ENCODE measurements at places on chromosomes 1 and 21.

- DNase-seq = no peak
Observed at GRCh38 chr1:85494904-85495266, 29.9 kb upstream of the DDAH1 start.

DNA sequence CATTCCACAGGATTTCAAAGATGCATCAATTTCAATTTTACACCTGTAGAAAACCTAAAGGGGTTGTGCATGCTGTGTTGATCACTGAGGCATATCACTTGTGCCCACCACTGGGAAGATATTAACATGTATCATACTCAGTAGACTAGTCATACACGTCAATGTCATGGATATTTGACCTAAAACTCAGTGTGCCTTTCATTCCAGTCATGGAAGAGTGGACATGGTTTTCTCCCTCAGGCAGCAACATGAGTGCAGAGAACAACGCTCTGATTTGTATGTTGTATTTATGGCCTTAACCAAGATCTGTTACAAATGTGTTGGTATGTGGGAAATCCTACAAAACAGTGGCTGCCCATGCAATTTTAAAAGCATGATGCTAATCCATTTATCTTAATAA, 6.1 kb upstream of the C1orf53 start:
- no peak for DNase-seq

DNA sequence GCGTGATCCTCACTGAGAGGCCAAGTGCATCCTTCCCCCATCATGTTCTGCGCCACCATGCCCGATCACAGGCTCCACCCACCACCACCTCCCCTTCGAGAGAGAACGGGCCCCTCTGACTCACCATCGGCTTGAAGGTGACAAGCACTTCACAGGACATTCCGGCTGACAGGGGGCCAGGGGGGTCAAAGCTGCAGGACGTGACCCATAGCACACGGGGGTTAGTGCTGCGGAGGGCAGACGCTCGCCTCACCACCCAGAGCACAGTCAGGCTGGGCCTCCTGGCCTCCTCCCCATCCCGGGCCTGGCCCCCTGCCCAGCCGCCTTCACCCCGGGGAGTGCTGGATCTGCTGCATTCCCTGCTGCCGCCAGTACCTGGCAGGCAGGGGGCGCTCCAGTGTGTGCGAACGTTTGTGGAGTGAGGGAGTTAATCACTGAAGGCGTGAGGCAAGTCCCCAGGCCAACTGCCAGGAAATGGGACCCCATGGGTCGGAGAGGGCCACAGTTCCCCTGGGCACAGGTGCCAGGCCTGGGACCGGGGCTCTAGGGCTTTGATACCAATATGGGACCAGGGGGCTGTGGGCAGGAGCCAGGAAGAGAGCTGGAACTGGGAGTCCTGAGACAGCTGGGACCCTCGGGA, 40.9 kb upstream of the TMEM52 start:
- DNase-seq = no peak

DNA sequence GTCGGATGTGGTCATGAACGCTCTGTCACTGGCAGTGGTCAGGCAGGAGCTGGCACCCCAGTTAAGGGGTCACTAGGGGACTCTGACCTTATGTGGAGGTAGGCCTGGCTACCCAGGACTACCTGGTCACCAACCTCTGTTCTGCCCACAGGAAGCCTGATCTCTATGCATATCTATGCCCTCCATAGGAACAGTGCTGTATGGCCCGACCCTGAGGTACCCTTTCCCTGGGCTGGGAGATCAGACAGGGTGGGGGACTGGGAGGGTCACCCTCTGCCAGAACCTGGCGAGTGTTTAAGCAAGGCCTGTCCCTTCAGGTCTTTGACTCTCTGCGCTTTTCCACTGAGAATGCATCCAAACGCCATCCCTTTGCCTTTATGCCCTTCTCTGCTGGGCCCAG, 19.0 kb downstream of the CYP4B1 start:
- no peak for DNase-seq

GRCh38 chr1:22252251-22252650, 109.4 kb upstream of the WNT4 start:
- DNase-seq = no peak

GRCh38 chr1:62561306-62561705, 36.0 kb upstream of the ANGPTL3 start:
- DNase-seq = no peak

DNA sequence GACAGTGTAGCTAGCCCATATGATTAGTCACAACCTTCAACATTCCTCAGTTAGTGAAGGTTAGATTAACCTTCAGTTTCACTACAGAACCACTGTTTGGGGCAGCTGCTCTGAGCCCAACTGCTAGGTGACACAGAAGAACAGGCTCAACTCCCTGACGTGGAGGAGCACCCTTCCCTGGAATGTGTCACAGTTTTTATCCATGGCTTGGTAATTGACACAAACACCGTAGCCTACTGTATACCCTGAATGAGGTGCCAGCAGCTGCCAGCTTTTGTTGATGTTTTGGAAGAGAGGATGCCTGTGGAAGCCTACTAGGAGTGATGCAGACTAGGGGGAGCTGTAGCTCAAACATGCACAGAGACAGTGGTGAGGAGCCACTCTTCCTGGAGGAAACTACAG, 56.6 kb upstream of the CR2 start:
- DNase-seq = no peak

- no peak for DNase-seq
Observed at GRCh38 chr1:179702946-179703539, 40.0 kb upstream of the FAM163A start.

GRCh38 chr1:56340977-56341376, 238.4 kb downstream of the PLPP3 start:
- no peak for DNase-seq

DNA sequence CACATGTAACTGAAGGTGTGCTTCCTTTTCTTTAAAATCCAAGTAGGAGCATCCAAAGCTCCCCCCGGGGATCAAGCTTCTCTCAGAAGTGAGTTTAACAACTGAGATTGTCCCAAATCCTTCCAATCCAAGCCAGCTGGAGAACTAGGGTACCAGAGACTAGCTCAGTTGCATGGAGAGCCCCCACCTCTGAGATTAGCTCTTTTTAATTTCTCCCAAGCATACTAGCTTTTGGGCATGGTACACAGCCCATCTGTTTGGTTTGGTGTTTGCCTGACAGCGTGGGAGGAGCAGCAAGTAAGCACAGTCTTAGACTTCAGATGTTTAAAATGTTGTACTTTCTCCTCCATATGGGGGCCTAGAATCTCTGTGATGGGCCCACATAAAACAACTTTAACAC, 142.8 kb downstream of the ASTN1 start:
- no peak for DNase-seq

- no peak for DNase-seq
Observed at GRCh38 chr1:232038706-232039677, 412.4 kb downstream of the DISC1 start.

DNA sequence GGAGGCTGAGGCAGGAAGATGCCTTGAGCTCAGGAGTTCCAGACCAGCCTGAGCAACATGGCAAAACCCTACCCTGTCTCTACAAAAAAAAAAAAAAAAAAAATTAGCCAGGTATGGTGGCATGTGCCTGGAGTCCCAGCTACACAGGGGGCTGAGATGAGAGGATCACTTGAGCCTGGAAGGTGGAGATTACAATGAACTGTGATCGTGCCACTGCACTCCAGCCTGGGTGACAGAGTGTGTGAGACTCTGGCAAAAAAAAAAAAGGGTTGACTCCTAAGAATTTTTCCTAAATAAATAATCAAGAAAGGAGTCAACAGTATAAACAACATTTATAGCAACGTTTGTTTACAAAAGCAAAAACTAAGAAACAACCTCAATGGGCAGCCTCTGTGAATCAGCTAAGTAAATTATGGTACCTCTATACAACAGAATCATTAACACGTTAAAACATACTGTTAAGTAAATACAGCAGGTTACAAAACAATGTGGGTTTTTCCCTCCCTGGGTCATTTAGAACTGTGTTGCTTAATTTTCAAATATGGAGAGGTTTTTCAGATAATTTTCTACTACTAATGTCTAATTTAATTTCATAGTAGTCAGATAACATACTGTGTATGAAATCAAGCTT, 56.8 kb downstream of the SLC30A10 start:
- no peak for DNase-seq

DNA sequence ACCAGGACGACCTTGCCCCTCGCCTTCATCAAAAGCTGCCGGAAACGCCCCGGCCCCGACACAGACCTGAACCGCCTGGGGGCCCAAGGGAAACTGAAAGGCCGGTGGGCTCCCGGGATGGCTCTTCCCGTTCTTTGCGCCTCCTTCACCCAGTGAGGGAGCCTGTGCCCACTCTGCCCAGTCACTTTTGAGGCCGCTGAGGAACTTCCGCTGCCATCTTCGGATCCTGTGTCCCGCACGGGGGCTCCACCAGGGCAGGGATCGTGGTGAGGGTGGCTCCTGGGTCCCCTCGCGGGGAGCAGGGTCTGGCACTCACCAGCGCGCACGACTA, 104.0 kb downstream of the PPIAL4G start:
- no peak for DNase-seq

- no peak for DNase-seq
Observed at GRCh38 chr1:170661646-170662411, 2.1 kb upstream of the PRRX1 start.

GRCh38 chr1:62539028-62539447, 58.3 kb upstream of the ANGPTL3 start:
- no peak for DNase-seq

DNA sequence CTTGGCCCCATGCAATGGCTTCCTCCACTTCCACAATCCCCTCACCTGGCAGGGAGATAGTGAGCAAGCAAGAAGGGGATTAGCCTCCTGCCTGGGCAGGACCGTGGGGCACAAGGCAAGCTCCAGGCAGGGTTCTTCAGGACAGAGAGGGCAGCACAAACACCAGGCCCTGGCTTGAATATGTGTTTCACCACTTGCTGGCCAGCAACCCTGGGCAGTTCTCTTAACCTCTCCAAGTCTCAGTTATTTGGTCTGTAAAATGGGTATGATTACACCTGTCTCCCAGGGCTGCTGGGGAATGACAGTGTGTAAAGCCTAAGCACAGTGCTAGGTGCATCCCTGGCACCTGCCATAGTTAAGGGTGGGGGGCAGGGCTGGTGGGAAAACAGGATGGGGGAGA, 31.9 kb downstream of the H3-3A start:
- no peak for DNase-seq

DNA sequence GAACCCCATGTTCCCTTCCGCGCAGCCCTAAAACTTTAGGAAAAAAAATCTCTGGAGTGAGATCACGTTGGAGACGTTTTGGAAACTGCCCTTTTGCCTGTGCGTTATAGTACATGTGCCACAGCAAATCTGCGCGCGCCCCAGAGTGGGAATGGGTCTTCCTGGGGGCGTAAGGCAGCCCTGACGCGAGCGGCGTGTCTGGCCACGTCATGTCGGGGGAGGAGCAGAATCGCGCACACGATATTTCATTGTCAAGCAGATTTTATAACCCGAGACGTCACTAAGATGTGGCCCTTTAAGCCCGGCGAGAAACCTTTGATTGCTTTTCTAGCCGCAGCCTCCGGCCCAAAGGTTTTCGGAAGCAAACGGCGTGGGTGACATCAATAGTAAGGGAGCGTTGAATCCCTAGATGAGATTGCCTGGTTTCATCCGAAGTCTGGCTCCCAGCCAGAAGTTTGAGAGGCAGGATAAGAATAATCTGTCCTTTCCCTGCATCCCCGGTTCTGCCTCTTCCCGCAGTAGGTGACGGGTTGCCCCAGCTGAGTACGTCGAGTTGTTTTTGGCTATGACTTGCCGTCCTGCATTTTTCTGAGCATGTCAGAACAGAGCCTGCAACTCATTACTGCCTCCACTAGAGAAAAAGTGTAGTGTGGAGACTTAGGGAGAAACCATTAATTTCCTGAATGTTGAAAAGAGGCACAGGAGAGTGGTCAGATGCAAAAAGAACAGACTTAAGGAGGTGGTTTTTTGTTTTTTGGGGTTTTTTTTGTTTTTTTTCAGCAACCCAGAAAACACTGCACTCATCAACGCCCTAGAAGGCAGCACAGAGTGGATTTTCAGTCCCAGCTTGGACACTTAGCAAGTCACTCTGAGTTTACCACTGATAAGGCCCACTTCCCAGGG, 817 bp upstream of the PMVK start:
- DNase-seq = no peak

- no peak for DNase-seq
Observed at GRCh38 chr1:238063454-238063853, 172.7 kb upstream of the ZP4 start.

DNA sequence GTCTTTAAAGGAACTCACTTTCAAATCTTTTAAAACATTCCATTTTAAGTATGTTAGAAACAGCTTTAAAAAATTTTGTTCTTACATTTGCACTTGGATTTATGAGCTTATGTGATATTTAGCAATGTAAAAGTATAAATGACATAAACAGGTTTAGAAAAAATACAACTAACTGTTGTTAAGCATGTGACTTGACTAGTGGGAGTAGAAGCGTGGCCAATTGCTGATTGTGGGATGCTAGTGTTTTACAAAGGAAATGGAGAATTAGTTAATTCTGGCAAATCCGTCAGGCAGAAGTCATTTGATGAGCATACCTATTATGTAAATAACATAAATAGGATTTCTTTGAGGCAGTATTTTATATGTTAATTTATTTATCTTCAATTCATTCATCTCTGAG, 175.8 kb downstream of the ADGRL2 start:
- DNase-seq = no peak

DNA sequence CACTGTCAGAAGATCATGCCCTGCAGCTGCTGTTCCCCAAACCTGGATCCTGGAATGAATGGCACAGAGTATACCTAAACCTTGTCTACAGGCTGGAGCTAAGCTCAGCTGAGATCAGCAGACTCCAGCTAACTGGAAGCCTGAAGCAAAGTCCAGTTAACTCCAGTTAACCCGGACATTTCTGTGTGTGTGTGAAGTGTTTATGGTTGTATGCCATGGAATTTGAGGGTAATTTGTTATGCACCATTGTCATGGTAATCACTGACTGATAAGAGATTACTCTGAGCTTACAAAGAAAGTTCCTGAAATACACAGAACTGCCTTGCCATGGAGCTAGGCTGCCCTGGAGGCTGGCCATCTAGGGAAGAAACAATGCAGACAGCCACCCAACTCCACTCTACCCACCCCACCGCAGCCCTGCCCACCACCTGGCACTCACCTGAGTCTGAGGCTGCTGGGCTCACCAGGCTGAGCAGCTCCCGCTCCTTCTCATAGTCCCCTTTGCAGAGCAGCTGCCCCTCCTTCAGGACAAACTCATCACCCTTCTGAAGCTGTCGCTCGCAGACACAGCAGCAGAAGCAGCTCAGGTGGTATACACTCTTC, 107.4 kb downstream of the LMX1A start:
- no peak for DNase-seq

GRCh38 chr1:27367160-27367650, 444 bp upstream of the MAP3K6 start:
- no peak for DNase-seq

Data from cortex of kidney (tissue), 1 donor.